HepG2 (cell line): ENCODE measurements at places on chromosomes 12 and 14. TPM values are rescaled to one million over a fixed set of nuclear protein-coding genes. Genes with fewer than 3 reads are reported as not detected.

DNA sequence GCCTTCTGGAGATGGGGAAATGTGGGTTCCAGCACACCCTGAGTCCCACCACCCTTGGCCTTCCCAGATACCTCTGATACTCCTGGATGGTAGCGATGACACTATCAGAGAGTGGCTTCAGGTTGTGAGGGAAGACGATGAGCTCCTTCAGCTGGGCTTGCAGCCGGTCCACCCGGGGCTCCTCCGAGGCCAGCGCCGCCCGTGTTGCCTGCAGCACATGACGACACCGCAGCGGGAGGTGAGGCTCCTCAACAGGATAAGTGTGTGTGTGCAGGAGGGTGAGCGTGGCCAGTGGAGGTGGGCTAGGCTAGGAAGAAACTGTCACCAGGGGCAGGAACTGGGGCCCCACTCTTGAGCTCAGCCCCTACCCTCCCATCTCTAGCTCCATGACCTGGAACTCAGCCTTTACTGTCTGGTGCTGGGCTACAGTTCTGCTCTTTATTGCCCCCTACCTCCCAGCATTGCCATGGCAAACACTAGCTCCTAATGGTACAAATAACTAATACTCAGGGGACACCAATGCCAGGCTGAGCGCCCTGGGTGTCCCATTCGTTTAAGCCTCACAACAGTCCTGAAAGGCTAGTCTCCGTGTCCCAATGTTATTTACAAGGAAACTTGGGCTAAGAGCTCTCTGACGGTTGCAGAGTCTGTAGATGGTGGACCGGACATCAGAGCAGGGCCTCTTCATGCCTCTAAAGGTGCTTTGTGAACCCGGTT, 64.1 kb downstream of the SYNE3 start:
- DNase-seq, result peak; percentile 51

DNA sequence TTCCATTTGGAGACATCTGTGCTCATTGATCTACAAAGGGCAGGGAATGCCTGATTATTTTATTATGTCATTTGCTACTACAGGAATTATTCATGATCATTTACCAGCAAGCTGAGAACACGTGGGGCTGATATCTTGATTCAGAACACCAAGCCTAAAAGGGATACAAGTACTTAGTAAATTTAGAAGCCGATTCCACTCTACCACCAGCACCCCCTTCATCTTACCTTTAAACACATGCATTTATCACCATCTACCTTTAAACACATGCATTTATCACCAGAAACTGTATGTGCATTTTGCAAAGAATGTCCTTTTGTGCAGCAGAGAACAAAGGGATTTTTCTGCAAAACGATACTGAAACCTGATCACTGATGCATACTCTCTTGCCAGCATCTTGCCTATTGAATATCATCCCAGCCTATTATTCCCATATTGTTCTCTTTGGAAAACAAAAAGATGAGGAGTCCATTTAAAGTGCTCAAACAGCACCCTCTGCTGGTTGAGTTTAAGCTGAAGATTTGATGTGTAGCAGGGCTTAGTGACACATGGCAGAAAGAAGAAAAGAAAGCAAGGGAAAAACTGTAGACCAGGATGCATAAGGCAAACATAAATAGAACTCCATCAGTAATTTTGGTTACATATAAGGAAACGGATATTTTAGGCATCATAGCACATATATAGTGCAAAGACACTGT, 132.6 kb upstream of the PLEKHG7 start:
- peak; percentile 67 for DNase-seq

DNA sequence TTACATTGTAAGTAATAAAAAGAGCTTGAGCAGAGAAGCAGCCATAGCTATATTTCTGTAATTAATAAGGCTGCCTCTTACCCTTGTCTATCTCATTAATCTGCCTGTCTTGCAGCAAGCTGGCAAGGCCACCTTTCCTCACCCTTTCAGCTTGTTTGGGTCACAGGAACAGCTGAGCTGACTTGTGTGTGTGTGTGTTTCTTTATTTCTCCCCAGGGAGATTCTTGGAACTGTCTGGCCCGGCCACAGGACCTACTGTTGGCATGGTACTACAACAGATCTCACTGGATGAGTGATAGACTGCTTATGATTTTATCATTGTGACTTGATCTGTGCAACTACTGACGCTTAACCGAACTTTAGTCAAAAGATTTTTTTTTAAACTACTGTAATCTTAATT, 213.7 kb downstream of the SLC2A13 start:
- no peak for DNase-seq

DNA sequence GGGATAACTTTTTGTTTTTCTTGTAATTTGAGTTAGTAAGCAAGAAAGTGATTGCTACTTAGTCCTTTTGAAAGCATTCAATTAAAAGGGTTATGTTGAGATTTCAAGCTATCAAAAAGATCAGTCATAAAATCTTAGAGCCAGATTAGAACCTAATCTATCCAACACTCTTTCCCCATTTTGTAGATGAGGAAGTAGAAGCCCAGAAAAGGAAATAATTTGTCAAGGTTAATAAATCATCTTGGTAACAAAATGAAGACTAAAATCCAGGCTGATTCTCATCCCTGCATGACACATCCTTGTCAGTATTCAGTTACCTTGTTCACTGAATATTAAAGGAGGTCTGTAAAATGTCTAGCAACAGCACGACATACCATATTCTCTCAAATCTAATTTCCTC, 26.5 kb downstream of the PPP1R13B start:
- no peak for DNase-seq

GRCh38 chr14:53946404-53947093, 10.1 kb downstream of the BMP4 start:
- no peak for DNase-seq

- peak; percentile 52 for DNase-seq
Measured at GRCh38 chr12:116863275-116863767, 17.9 kb downstream of the HRK start.

DNA sequence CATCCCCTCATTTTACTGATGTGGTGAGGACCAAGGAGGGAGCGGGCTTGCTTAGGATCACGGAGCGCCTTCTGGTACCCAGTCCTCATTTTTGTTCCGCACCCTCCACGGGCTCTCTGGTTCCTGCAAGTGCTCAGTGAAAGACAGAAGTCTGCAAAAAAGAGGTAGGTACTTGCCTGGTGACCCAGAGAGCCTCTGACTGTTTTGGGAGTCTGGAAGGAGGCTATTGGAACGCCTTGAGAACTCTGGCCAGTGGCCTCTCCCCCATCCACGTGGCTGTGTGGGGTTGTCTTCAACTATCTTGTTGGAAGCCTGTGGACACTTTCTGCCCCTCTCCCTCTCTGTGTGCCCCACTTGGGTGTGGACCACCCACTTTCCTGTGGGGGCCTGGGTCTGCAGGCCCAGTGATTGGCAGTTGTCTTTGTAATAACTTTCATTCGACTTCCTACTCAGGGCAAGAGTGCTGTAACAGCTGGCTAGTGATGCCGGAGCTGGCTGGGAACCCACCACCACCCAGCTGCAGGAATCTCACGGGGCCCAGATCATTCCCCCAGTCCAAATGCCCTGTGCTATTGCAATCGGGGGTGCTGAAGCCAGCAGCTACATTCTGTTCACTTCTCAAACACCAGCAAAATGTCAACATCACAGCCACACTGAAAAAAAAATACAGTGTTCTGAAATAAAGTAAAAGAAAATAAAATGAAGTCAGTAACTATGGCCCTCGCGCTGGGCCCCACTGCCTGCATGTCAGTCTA, 122.8 kb downstream of the PRMT8 start:
- no peak for DNase-seq

Gene RPS6KA5
- 0.40 and 0.50 TPM in 2 replicates for polyA plus RNA-seq

Gene IFNG-AS1
- not detected in 2 replicates for polyA plus RNA-seq

Gene MFAP5
- 0.07 TPM in 1 of 2 replicates, not detected in the other for polyA plus RNA-seq
